ENCODE measurements at places on chromosomes 1 and 21. TPM values are rescaled to one million over a fixed set of nuclear protein-coding genes. Genes with fewer than 3 reads are reported as not detected.

ABCG1 gene
- total RNA-seq = 10.6 TPM

RHBG gene
- total RNA-seq = not detected

SEMA4A gene
- 1.4 TPM for total RNA-seq

TMEM167B gene
- 32.6 TPM for total RNA-seq

SLC9A1 gene
- 13.8 TPM for total RNA-seq

CEP350 gene
- 124 TPM for total RNA-seq
